ENCODE measurements at places on chromosomes 6 and 20.

DNA sequence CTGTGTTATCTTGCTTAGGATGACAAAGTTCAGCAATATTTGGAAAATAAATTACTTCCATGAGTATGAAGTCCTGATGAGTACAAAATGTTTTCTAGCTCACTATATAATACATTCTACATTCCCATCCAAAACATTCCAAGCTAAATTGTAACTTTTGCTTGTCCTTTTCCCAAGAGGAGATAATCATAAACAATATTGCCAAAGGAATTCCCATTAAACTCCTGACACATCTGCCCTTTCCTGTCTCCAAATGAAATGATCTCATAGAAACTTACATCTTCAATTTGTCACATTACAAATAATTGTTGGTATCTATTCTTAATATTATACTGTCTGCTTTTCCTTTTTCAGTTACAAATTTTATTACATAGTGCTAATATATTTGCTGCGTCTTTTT lies 20.4 kb upstream of the SENP6 start:
- no peak for DNase-seq

DNA sequence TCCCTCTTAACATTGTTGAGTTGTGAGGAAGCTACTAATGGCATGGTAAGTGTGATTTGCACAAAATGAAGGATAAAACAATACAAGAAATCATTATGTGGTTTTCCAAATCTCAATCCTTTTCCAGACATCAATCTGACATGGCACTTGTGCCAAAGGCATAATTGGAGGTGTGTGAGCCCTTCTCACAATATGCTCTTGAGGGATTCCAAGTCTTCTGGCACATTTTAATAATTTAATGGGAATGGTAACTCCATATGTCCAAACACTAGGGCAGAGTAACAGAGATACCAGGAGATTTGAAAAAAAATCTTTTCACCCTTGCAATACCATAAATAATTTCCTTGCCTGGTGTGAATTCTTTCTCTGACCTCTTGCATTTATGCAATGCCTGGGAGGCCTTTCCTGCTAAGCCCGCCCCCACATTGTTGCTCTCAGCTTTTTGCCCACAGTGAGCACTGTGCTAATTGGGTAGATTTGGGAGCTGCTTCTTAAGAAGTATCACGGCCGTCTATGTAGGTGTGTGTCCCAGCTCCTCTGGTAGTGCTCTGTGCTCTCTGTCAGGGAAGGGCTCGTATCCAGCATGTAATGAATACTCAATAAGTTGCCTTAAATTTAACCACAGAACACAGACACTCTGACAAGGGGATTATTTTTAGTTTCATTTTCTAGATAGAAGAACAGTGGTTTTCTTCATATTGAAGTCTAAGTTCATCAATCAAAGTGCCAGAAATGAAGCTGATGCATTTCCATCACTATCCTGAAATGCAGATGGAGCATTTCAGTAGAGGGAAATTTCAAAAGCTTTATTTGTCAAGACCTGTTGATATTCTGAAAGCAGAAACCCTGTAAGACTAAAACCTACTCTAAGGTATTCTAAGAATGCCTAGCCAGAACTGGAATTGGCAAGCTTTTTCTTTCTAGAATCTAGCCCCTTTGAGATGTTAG lies 54.4 kb upstream of the CEP85L start:
- DNase-seq = peak; percentile 20

DNA sequence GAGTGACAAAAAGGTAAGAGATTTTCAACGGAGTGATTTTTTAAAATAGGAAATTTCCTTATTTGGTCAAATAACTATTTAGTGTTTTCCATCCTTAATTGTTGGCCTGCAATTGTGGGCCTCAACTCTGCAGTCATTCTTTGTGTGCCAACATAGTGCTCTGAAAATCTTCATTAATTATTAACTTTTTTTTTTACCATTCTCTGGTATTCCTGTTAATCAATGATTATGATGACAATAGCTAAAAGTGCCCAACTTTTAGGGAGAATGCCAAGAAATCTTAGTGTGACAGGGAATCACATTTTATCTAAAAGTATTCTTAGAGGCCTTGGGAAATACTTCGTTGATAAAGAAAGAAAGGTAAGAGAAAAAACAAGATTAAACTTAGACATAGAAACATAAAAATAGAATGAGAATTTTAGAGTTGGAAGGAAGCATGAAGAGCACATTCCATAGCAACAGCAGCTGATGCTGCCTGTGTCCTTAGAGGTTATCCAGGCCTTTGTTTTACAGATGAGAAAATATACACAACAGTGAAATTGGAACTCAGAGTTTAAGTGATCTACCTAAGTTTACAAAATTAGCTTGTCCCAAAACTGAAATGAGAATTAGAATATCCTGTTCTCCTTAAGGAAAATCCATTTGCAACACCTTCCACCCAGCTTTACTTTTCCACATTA lies 1.2 kb downstream of the GPRC6A start:
- DNase-seq = no peak

- DNase-seq = no peak
Observed at GRCh38 chr6:70142034-70142433, 160.8 kb downstream of the COL9A1 start.

GRCh38 chr6:52909531-52909930 lies at the start of gene GSTA3:
Gene GSTA3 (minus strand): TSS chr6:52909698. CDS start chr6:52905834, 3,864 bp downstream.
- no peak for DNase-seq

- DNase-seq = no peak
Observed at GRCh38 chr6:69286331-69286730, 510.5 kb downstream of the LMBRD1 start.

DNA sequence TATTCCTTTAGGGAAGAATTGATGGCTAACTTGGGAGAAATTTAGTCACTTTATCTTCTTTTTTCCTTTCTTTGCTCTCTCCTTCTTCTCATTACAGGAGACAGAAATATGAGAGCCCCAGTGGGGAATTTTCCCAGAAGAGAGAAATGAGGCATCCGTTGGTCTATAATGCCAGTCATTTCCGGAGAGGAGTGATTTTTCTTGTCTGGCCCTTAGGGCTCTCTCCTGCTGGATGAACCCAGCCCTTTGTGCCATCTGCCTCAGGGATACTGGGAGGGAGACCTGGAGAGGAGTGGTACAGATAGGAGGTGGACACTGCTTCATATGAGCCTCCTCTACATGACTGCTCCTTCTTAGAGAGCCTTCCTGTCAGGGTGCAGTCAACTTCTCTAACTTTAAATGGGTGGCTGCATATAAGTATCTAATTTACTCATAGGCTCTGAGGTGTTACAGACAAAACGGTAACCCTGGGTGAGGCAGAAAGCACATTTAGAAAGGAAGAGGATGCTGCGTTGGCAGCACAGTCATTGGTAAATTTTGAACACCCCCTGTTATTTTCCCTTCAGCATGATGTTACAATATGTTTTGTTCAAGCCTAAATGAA lies 21.9 kb downstream of the RIMS1 start:
- DNase-seq = no peak

- no peak for DNase-seq
Observed at GRCh38 chr6:49919261-49919660, 44.7 kb downstream of the DEFB114 start.

DNA sequence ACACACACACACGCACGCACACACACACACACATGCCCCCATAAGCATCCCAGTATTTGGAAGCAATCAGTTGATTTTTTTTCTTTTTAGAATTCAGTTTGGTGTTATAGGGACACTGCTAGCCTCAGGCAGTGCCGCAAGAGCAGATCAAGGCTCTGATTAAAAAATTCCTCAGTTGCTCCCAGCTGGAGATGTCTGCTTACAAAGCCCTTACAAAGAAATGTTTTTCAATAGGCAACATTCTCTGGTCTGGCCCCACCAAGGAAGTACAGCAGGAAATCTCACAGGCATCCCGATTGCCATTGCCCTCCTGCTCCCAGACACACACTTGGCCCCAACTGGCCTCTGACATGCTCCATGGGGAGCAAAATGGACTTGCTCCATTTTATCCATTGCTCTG lies 22.9 kb upstream of the CD83 start:
- no peak for DNase-seq

GRCh38 chr6:3610921-3611320 lies 140.6 kb downstream of the PXDC1 start:
- no peak for DNase-seq

DNA sequence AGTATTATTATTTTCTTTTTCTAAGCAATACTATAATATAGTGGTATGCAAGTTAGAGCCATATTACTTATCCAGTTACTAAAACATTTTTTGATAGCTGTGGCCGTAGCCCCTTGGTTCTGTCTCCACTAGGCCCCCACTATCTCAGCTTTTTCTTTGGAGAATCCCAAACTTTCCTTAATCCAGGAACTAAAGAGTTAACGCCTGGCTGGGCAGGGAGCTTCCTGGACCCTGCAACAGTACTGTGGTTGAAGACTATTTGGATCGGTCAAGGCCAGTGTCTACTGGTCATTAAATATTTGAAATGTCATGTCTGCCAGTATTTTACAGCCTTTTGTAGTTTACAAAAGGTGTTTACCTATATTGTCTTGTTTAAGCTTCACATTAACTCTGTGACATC lies 20.0 kb upstream of the TRERF1 start:
- DNase-seq = no peak

DNA sequence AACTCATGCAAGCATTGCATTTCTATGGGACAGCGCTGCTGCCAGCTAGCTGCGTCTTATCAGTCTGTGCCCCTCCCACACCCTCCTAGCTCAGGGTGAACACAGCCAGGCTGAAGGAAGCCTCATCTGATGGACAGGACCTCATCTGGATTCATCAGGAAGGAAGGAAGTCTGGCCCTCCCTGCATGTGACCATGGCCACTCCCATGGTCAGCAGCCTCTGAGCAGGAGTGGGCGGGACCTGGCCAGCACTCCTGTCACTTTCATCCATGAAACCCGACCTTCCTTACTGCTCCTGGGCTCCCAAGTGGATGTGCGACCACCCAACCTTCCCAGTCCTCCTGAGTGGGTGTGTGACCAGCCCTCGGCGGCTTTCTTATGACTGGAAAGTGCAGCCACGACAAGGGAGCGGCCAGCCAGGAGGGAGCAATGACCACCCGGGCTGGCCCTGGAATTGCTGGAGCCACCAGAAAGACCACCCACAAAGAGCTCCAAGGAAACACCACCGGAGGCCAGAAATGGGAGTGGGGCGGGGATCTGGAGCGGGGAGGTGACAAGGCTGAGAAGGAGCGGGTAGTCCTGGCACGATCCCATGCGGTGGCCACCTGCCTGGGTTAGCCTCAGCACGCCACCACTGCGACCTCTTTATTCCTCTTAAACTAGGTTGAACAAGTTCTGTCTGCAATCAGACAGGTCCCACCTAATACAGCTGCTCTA lies 241.2 kb downstream of the TTLL2 start:
- peak; percentile 3 for DNase-seq

- no peak for DNase-seq
Observed at GRCh38 chr6:49142421-49143151, 320.5 kb downstream of the MMUT start.

GRCh38 chr6:33727932-33728331 lies 16.4 kb upstream of the UQCC2 start:
- DNase-seq = no peak

GRCh38 chr20:10079964-10080363 lies 45.2 kb downstream of the ANKEF1 start:
- no peak for DNase-seq

DNA sequence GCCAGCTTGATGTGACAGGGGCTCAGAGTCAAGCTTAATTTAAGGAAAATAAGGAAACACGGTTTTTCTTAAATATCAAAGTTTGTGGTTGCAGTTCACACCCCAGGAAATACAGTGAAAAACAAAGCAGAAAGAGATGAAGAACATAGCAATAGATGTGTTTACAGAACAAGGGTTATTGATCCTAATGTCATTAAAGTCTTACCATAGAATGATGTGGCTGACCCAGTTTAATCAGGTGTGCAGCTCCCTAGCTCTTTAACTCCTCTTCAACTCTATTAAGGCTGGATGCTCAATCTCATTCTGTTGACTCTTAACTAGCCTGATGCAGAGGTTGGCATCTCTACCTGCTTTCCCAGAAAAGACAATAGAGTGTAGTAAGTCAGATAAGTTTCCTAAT lies 7.5 kb upstream of the GTF3C6 start:
- no peak for DNase-seq

DNA sequence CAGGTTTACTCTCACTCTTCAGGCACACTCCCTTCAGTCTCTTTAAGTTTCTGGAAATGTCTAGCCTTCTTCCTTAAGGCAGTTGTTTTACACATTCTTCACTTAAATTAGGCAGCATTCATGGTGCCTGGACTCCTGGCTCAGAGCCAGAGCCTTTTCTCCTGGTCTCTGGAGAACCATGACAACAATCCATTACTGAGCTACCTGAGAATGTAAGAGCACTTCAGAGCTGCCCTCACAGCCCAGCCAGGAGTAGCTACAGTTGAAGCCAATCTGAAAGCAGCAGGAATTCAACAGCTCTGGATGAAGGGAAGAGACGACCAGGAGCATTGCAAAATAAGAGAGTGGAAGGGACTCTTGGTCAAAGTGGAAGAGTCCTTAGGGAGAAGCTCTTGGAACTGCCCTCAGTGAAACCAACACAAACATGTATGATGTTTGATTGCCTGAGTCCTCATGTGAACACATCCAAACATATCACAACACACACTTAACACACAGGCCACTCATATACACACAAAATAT lies 416.8 kb upstream of the SPTLC3 start:
- no peak for DNase-seq

DNA sequence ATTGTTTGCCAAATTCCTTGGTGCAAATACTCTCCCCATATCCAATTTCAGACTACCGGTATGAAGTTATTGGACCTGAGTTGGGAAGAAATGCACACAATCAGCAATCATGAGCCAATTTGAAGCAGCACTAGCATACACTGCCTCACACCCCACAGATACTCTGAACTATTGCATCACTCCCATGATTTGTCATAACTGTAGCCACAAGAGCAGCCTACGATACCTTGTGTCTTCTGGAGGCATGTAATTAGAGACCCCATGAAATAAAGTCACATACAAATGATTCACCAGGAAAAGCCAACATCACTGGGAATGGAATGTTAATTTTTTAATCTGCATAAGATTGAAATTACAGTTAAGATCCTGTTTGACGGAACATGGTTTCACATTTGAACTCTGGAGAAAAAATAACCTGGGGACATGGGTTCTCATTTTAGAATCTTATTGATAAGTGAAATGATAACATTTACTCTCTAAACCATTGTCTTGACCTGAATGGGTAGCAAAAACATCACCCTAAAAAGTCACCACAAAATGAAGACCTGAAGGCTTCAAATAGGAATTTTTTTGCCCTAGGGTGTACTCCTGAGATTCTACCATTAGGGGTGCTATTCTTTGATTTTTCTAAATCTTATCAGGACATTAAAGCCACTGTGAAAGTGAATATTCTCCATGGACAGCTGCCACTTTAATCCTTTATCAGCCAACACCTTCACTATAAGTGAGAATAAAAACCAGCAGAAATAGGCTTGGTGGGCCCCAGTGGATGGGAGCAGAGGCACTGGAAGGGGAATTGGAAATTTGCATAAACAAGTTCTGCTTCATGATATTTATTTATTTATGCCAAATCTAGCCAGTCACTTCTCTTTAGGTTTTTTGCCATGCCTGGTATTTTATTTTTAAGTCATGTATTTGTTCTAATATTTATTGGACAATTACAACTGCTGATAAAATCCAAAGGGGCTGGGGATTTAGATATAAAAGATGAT lies 34.5 kb upstream of the HBS1L start:
- DNase-seq = peak; percentile 95

Data from hematopoietic multipotent progenitor cell treated with erythropoietin and hydrocortisone succinate and interleukin-3 and kit ligand, for 6 days (in vitro differentiated cells).